Panc1 (cell line): ENCODE measurements at places on chromosomes 12 and 14.

- DNase-seq: peak; percentile 53
These were observed 8.0 kb upstream of the CERS5 start for GRCh38 chr12:50174971-50175715.

GRCh38 chr12:124428136-124428791 is 133.4 kb downstream of the RFLNA start:
- no peak for DNase-seq

DNA sequence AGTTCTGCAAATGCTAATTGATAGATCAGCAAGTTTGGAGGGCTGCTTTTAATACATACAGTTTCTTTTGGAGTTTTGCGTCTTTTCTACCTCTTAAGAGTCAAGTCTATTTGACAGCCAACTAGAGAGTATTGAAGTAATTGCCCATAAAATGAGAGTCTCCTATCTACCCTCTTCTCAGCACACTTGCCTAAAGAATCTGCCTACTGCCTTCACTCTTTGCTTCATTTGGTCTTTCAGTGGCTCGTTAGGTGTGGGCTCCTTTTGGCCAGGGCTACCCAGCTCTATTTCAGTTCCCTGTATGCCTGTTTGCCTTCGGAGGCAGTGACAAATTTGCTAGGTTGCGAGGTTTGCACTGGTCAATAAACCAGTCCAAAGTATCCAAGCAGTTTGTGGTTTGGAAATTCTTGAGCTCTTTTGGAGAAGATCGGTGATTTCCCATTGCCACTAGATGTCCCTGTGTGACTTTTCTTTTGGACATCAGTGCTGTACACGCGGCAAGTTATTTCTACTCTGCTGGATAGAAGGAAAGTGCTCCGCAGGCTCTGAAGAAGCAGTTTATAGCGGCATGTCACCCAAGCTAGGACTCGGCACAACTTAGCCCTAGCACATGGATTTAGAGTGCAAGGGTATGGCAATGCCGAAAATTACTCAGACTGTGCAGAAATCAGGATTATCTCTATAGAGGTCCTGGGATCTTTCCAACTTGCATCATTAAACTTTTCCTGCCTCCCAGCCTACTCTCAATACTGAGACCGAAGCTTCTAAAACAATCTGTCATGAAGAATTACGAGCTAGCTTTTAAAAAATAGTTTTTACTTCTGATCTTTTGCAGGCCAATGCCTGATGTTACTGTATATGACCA is 38.6 kb downstream of the MGST1 start:
- DNase-seq: peak; percentile 18

- no peak for DNase-seq
These were observed 39.9 kb downstream of the VEZT start for GRCh38 chr12:95257541-95257940.

- DNase-seq: no peak
These were observed 201.4 kb downstream of the KIF26A start for GRCh38 chr14:104339829-104340228.

DNA sequence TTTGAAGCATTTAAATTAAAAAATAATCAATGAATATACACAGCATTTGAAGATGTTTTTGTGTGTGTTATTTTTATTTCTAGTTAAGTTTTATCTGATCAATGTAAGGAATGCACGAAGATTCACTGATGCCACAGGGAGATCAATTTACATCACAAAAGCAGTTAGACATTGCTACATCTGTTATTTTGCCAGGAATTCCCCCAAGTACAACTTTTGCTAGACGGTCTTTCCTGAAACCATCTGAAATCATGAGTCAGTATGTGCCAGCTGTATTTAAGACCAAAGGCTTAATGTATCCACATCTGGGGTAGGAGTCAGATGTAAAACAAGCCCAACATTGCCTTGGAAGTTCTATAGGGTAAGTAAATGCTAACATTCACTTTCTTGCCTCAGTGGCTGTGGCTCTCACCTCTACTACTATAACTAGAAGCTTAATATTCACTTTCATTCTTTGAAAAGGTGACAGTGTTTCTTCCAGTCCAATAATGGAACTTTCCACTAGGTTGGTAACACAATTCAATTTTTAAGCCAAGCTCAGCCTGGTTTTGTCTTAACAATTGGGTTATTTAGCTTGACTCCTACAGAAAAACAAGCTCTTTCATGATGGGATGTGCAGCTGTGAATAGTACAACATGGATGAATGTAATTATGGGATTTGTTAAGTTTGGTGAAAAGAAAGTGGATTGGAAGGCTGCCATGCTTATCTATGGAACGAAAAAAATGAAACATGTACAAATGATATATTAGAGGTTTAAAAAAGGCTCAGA is 385.4 kb upstream of the TMEM132C start:
- no peak for DNase-seq

GRCh38 chr12:122878780-122879612 is 16.9 kb downstream of the VPS37B start:
- no peak for DNase-seq

- DNase-seq: no peak
These were observed 674.8 kb downstream of the TMTC2 start for GRCh38 chr12:83361475-83361874.

- peak; percentile 91 for DNase-seq
These were observed 113.7 kb upstream of the NCOR2 start for GRCh38 chr12:124680863-124681778.

GRCh38 chr14:100106250-100107112 is 41.3 kb downstream of the EVL start:
- no peak for DNase-seq

GRCh38 chr12:78038986-78039385 is 208.3 kb downstream of the NAV3 start:
- DNase-seq: no peak

- DNase-seq: no peak
These were observed 21.1 kb upstream of the SCARB1 start for GRCh38 chr12:124884587-124885438.

GRCh38 chr12:58321414-58321813 is 380.0 kb downstream of the ATP23 start:
- DNase-seq: no peak

DNA sequence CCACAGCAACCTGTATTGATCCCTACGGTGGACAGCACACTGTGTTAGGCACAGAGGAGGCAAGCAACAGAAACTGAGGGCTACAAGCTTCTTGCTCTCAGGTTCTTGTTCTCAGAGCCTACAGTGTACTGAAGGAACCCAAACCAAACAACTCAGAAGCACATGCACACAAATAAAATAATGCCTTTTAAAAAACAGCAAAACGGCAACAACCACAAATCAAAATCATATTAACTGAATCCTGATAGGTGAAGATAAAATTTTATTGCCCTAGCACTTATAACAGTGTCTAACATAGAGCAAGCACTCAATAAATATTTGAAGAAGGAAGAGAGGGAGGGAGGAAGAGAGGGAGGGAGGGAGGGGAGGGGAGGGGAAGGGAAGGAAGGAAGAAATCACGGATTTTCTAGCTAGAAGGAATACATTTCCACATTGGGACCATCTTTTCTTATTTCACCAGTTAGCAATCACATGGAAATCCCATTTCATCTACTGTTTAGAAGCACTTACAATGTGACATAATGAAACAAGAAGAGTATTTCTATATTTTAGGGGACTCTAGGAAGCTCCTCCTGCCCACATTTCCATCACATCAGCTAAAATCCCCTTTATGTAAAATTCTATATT is 27.2 kb downstream of the DMAC2L start:
- no peak for DNase-seq

GRCh38 chr12:52203079-52203921 is 11.5 kb upstream of the KRT80 start:
- no peak for DNase-seq

DNA sequence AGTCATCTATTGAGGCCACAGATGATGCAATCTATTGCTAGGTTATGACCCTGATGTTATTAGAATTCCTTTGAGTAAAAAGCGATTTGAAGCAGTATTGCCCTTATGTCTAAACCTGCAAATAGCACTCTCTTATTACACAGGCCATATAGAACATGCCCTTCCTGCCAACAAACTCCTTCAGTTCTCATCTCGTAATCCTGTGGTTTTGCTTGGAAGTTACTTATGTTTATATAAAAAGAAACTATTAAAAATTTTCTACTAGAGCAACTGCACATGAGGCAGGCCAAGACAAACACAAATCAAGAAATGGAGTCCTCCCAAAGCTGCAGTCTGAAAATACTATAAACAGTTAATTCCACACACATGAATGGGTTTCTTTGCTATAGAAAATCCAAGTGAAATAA is 1200.2 kb downstream of the LRFN5 start:
- DNase-seq: no peak

DNA sequence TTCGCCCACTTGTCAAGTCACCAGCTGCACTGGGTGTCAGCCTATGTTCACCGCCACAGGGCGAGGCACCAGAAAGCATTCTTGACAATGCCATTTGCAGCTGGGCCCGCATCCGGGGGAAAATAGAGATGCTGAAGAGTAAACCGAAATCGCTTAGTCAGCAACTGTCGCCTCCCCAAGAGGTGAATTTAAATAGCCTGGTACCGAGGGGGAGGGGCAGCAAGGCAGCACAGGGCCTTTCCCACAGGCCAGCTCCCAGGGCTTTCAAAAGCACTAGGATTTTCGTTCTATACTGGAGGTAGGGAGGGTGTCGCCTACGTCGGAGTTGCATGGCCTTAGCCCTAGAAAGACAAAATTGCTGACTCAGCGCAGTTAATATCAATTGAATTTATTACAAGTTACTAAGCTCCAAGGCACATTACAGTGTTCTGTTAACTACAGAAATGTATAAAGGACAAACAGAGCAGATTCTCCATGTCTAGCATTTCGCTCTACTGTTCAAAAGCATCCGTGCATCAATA is 4.3 kb downstream of the IRF2BPL start:
- DNase-seq: no peak

GRCh38 chr14:97806891-97807290 is 1009.7 kb downstream of the VRK1 start:
- no peak for DNase-seq

DNA sequence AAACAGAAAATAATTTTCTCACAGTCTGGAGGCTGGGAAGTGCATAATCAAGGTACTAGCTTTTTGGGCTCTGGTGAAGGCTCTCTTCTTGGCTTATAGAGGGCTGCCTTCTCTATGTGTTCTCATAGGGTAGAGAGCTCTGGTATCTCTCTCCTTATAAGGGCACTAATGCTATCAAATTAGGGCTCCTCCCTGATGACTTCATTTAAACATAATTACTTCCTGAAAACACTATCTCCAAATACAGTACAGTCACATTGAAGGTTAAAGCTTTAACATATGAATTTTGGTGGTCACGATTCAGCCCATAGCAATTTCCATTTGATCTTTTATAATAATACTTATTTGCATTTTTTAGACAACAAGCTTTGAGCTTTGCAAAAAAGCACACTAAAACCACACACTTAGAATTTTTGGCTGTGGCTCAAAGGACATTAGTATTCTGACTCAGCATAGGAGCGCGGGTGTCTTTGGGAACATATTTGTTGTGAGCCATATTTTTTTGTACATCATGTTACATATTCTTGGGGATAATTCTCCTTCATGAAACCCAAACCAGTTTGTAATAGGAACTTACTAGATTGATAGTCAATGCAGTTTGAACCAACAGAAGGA is 808.1 kb upstream of the FBXO33 start:
- DNase-seq: no peak

- DNase-seq: no peak
These were observed 685 bp downstream of the VAMP1 start for GRCh38 chr12:6469609-6470374.

GRCh38 chr12:131530422-131530821 is 180.5 kb upstream of the SFSWAP start:
- no peak for DNase-seq

DNA sequence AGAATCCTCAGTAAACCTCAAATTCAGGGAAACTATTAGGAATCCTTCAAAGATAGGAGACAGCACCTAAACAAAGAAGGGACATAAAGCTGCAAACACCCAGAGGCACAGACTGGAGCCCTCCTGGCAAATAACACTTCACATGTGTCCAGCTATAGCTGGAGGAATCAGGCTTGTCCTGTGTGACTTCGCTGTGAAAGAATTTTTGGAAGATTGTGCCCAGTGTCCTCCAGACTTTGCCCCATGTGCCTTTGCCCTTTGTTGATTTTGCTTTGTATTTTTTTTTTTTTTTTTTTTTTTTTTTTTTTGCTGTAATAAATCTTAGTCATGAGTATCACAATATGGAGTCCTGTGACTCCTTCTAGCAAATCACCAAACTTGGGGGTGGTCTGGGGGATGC is 136.8 kb downstream of the KCNH5 start:
- DNase-seq: no peak

DNA sequence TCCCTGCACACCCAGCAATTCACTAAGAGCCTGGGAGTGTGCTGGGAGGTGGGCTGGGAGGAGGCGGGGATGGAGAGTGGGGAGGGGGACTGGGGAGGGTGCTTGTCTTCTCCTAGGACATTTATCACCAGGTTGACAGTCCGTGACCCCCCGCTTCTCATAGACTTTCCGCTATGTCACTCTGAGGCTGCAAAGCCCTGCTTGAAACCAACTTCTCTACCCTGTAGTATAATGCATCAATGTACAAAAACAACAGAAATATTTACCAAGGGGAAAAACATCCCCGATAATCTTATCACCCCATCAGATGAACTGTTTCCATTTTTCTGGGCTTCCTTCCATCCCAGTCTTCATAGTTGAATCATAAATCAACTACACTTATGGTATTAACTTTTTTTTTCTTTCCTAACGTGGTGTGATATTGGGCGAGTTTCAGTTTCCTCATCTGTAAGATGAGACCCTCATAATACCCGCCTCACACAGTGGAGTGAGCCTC is 28.6 kb upstream of the BATF start:
- DNase-seq: no peak

GRCh38 chr12:8048906-8049305 is 16.4 kb downstream of the FOXJ2 start:
- DNase-seq: no peak

GRCh38 chr12:124923905-124924734 is 9.7 kb upstream of the UBC start:
- no peak for DNase-seq

DNA sequence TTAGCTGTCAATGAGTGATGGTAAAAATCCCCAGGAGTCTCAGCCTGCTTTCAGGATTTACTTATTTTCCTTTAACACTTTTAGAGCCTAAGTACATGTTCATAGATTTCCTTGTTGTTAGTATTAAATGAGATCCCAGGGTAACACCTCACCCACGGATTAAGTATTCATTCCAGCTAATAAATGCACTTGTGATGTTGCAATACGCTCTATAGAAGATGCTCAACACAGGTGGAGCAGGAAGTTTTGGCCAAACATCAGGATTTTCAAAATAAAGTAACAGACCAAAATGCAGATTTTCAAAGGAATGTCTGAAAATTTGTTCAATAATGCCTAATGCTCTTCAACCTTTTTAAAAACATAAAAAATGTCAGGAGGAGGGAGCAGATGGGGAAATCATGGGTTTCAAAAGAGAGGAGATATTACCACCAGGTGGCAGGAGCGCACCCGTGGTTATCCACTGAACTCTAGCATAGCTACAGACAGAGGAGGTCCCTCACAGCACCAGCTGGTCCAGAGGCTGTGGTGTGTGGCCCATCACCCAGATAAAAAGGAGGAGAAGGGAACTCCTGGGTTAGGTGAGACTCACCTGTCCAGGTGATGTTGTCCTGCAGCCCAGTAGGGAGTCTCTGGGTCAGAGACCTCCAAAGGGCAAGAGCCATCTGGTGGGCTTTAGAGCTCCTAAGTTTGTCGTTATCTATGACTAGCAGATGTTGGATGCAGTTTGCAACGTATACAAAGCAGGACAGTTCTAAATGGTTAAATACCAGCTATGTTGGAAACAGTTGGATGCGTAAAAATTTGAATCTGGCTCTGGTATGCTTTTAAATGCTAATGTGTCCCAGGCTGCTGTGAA is 1158.4 kb upstream of the TMEM132C start:
- no peak for DNase-seq

GRCh38 chr14:54567639-54568561 is 972 bp downstream of the SAMD4A start:
- DNase-seq: no peak

GRCh38 chr12:11580125-11580751 is 69.2 kb upstream of the ETV6 start:
- DNase-seq: no peak
